Aorta (tissue), 5 donors: ENCODE measurements at places on chromosomes 2 and 18. TPM values are rescaled to one million over a fixed set of nuclear protein-coding genes. Genes with fewer than 3 reads are reported as not detected.

DNA sequence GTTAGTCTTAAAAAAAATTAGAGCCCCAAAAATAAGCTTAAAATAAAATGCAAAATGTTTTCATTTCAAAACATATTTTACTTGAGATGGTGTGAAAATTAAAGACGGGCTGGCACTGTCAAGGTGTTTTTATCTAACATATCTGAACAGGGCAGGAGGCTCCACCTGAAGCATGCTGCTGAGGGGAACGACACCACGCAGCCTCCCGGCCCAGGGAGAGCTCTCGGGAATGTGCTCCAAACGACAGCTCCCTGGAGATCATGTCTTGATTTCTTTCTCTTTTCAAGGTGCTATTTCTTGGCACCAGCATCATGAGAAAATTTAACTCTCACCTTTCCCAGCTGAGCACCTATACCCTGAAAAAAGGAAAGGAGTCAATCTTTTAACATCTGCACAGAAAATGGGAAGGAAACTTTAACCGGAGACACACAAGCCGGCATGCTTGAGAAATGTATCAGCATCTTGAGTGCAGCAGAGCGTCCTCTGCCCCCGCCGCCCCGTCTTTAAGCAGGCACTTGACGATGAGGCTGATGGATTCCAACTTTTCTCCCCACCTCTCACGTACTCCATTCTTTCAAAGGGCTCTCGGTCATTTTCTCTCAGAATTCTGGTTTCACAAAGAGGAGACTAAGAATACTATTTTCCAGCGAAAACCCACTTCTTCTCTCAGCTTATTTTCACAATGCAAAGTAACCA is 56.6 kb downstream of the EIPR1 start:
- no peak for DNase-seq

Gene TMEFF2
- polyA plus RNA-seq, result not detected

DNA sequence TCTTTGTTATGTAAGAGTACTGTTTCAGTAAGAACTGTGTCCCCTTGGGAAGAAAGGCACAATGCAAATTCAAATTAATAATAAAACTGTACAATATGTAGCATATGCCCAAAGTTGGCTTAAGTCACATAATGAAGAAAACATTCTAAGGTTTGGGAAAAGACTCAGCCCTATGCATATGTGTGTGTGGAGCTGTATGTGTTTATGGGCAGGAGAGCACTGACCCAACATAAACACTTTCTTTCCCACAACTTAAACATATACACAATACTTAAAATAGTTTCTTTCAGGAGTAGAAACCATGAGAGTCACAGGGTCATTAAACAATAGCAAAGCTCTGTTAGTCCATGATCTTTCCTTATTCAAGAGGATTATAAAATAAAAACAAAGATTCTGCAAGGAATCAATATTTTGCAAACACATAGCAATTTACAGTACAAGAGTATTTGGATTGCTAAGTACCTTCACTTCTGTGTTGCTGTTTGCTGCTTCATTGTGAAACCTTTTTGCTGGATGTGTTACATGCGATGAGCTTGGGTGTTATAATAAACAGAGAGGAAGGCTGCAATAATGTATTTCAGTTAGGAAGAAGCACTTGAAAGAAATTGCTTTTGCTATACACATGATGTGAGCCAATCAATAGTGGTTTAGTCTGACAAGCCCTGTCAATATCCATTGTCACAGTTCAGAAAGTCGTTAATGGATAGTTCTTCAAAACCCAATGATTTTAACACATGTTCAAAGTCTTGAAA is 347.3 kb downstream of the ARHGAP15 start:
- no peak for DNase-seq

DNA sequence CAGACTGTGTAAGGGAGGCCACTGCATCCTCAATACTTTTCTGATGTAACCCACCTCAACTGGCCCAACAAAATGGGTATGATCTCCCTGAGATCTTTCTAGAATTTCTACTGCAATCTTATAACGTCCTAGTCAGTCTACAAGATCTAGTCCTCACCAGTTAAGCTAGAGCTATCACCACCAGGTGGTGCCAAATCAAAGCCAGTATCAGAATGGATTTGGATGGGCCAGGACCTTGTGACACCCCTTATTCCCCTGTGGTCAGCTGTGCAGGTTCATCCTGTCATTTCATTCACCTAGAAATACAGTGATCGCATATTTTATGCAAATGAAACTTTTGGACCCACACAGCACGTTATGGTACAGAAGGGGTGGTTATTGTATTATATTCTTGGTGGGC is 90.3 kb downstream of the OLA1 start:
- no peak for DNase-seq

GRCh38 chr18:48949050-48949605 is 1.6 kb downstream of the SMAD7 start:
- no peak for DNase-seq

GRCh38 chr2:216591480-216591879 is 41.7 kb upstream of the IGFBP2 start:
- no peak for DNase-seq

DNA sequence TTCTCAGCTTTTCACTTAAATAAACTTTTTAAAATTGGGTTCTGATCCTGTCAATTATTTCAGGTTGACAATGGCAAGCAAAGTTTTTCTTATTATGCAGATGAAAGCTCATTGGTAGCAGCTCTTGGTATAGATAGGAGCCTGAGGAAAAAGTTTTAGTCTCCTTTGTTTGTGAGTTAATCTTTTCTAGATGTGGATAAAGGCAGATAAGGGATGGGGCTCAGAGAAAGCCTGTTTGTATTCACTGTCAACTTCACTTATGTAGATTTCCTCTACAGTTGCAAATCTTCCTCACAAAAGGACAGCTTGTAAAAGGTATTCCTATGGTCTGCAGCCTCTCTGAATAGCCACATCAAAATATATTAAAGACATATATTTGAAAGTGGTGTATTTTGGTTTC is 224.5 kb upstream of the SPOPL start:
- DNase-seq, result no peak

Gene LCT
- 0.03 TPM for polyA plus RNA-seq

- DNase-seq, result no peak
Observed at GRCh38 chr2:199716807-199717586, 134.0 kb downstream of the FTCDNL1 start.

DNA sequence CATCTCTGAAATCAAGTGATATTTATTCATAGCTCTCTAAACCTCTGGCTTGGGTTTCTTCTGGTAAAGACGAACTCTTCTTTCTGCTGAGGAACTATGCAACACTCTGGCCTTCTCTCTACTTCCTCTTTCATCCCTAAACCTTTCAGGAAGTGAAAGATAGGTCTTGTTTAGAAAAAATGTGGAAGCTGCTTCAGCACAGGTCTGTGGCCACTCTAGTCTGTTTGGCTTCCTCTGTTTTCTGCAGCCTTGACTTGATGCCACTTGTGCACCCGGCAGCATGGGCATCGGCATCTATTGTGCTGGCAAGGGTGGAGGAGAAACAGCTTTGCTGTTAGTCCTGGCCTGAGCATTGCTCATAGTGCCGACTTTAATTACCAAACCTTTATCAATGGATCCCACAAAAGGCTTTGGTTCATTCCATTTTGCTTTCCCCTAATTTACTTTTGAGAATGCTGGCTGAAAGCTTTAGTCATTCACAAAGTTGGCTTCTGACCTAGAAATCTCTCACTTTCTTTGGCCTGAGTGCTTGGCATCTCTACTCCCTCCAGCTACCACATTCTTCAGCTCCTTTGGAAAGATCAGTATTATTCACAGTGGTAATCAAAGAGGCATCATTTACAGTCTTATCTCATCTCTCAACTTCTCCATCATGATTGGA is 32.0 kb upstream of the GPR39 start:
- DNase-seq, result no peak

Gene SLC14A1
- polyA plus RNA-seq, result 33.6 TPM

Gene SKOR2
- polyA plus RNA-seq, result not detected
